ENCODE measurements at places on chromosomes 16 and 17.

DNA sequence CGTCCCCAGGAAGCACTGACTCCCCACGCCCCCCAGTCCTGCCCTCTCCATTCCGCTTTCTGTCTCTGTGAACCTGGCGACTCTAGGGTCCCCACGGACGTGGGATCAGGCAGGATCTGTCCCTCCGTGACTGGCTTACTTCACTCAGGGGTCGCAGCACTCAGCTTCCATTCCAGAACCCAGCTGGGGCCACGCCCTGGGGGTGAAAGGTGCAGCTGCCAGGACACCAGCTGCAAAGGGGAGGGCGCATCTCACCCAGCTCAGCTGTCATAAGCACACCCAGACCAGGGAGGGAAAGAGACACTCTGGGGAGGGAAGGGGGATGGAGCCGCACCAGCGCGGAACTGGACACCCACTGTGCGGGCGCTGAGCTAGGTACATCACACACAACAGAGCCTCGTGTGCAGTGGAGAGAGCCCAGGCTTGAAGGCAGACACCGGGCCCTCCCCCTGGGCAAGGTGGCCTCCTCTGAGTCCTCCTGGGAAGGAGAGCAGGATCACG lies 18.5 kb upstream of the HEXD start:
- peak; percentile 20 for DNase-seq

DNA sequence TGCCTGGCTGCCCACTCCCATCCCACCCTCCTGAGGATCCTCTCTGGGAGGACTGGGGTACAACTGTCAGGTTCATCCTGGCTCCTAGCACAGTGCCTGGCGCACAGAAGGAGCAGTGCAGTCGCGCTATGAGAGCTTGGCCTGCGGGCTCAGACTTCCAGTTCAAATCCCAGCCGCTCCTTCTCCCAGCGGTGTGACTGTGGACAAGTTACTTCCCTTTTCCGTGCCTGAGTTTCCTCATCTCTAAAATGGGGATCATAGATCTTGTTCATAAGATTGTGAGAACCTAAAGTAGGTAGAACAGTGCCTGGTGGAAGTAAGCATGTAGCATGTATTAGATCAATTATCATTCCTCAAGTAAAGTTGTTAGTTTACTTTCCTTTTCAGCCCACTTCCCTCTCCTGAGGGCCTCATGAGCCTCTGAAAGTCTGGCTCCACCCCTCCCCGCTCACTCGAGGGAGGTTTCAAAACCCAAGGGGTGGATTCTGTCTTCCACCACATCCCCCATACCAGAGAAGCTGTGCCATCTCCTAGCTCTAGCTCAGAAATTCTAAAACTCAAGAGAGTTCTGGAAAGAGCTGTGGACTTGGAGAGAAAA lies 19.9 kb upstream of the COL1A1 start:
- DNase-seq: peak; percentile 63

GRCh38 chr16:4077174-4077649 lies 39.0 kb downstream of the ADCY9 start:
- DNase-seq: no peak

- no peak for DNase-seq
These were observed 21.4 kb upstream of the NKD1 start for GRCh38 chr16:50526796-50527195.

DNA sequence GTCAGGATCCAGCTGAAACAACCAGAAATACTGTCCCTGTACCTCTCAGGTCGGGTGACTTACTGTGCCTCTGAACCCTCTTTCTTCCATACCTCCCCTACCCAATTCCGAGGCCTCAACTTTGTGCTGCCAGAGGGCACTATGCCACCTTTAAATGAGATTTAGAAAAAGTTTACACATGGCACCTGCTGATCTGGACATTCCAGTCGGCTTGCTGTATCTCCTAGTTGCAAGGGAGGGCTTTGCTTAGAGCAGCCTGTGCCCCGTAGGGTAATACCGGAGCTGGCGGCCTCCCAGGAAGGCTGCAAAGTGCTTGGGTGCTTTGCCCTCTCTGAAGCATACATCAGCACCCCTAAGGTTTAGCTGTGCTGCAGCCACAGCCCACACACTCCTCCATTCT lies 306.0 kb upstream of the RBFOX1 start:
- no peak for DNase-seq

GRCh38 chr16:64489449-64489848 lies 632.4 kb downstream of the CDH11 start:
- no peak for DNase-seq

DNA sequence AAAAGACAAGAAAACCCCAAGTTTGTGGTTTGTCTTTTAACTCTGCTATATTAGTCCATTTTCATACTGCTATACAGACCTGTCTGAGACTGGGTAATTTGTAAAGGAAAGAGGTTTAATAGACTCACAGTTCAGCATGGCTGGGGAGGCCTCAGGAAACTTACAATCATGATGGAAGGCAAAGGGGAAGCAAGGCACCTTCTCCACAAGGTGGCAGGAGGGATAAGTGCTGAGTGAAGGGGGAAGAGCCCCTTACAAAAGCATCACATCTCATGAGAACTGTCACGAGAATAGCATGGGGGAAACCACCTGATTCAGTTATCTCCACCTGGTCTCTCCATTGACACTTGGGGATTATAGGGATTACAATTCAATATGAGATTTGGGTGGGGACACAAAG lies 13.5 kb upstream of the ADAM11 start:
- no peak for DNase-seq

DNA sequence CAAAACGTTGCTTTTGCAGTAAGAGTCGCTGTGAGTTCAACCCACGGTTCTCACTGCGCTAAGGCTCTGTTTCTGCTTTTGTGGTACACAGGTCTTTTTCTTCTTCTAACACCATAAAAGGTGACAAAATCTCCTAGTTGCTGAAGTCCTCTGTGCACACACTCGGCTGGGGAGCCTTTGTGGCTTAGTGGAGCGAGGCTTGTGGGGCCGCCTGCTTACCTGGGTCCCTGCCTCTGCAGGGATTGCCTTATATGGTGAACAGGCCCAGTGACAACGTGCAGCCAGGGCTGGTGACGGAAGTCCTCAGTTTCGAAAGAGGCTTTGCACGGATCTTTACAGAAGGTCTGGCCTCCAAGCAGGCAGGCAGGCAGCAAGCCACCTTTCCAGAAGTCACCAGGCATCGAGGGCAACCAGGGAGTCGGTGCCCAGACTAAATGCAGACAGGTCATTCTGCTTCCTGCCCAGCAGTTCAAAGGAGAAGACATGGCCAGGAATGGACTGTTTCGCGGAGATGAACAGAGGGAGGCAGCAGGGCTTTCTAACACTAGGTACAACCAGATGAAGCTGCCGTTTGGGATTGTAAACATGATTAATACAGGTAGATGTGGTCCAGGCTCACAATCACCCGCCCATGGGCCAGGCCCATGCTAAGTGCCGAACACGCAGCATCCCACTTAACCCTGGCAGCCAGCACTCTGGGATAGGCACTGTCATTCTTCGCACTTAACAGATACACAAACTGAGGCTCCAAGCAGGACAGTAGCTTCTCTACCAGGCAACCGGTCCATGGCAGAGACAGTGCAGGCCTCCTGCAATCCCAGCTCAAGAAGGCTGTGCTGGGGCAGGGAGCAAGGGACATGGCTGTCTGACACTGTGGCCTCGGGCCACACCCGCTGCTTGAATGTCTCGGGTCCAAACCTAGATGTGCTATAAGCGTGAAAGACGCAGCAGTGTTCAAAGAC lies 10.7 kb upstream of the MEAK7 start:
- no peak for DNase-seq

DNA sequence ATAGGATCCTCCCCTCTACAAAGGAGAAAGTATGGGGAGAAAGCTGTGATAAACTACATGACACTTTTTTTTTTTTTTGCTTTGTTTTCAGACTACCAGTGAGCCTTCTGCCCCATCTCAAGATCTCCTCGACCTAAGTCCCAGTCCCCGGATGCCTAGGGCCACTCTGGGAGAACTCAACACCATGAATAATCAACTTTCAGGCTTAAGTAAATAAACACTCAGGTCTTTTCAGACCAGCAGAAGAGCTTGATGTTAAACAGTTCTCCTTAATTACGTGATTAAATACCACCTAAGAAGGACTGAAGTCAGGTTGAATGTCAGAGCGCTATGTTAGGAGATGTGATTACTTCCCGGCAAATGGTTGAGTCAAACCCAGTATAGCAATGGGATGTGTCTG lies 31.4 kb downstream of the COX11 start:
- DNase-seq: no peak

DNA sequence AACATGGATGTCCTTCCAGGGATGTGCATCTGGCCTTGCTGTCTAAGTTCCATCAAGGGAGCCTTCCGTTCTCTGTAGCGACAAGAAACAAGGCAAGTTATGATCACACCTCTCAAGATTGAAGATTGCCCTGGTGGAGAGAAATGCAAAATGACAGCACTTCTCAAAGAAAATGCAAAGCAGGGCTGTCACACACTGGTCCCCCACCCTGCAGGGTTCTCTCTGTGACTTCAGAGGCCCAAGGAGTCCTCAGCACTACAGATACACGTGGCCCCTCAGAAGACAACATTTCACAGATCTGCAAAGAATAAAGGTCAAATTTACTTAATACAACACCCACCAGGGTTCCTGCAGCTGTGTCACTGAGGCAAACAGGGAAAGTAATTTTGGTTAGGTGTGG lies 60.7 kb upstream of the TEX2 start:
- no peak for DNase-seq

- DNase-seq: no peak
These were observed 18.6 kb downstream of the CREBBP start for GRCh38 chr16:3861808-3862451.

DNA sequence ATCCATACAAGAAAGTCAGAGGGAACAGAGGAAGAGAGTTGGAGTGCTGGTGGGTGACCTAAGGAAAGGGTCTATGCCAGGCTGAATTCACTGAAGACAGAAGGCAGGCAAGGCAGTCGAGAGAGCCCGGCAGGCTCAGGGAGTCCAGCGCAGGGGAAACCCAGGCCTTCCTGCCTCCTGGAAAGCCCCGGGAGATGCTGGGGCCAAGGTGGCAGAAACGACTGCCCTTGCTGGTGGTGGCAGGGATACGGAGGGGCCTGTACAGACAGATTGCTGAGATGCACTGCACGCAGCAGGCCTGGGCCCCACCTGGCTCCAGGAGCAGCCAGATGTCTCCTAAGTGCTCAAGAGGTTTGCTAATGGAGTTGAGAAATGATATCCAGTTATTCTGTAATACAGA lies 59.8 kb downstream of the GTF3C1 start:
- DNase-seq: no peak

- DNase-seq: no peak
These were observed 17.1 kb upstream of the C17orf113 start for GRCh38 chr17:42067371-42068091.

GRCh38 chr17:59600169-59600568 lies 19.5 kb upstream of the CLTC start:
- no peak for DNase-seq

GRCh38 chr16:88471115-88471514 lies 18.0 kb downstream of the ZFPM1 start:
- no peak for DNase-seq

DNA sequence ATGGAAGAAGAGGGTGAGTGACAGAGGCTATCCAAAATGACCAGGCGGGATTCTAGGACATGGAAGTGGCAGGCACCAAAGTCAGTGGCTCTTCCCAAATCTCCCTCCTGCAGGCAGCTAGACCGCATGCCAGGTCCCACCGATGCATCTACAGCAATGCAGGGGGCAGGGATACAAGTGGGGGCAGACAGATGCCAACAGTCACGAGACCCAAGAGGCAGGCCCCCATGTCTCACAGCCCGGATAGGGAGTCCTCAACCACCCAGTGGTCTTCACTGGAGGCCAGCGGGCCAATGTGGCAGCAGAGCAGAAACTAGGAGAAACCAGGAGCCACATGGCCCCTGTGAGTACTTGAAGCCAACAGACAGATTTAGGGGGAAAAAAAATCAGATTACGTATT lies 20.0 kb downstream of the NPLOC4 start:
- DNase-seq: no peak

GRCh38 chr16:51391798-51392511 lies 240.9 kb upstream of the SALL1 start:
- DNase-seq: peak; percentile 8

GRCh38 chr16:8683640-8684039 lies 9.2 kb downstream of the ABAT start:
- DNase-seq: no peak

GRCh38 chr17:72520665-72521303 lies 400.0 kb downstream of the SOX9 start:
- no peak for DNase-seq

DNA sequence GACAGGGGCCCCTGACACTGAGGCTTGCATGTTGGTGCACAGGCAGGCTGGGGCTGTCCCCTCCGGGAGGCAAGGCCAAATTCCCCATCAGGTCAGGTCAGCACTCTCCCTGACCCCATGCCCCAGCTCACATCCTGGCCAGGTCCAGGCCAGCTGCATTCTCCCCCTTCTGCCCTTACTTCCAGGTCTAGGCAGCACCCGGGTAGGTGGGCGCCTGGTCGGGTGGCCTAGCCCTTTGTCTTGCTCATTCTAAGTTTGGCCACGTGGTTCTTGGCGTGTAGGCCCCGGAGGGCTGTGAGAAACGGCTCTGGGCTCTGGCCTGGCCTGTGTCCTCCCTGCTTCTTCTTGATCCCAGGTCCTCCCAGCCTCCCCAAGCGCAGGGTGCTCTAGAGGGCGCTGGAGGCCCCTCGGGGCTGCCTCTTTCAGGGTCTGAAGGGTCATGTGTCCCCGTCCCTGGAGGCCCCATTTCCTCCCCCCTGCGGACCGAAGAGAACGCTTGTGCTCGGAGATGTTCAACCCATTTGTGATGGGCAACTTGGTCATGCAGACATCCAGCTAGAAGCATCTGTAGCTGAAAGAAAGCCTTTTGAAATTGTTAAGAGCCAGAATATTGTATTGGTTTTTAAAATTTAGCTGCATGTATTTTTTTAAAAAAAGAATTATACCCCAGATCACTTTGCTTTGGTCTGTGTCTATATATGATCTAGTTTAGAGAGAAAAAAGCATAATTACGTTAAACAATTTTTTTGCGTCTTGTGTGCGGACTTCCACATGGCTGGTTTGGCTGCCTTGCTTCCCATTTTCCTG lies 6.7 kb downstream of the BAHCC1 start:
- DNase-seq: peak; percentile 59

GRCh38 chr17:6213859-6214258 lies 143.7 kb downstream of the WSCD1 start:
- DNase-seq: no peak

DNA sequence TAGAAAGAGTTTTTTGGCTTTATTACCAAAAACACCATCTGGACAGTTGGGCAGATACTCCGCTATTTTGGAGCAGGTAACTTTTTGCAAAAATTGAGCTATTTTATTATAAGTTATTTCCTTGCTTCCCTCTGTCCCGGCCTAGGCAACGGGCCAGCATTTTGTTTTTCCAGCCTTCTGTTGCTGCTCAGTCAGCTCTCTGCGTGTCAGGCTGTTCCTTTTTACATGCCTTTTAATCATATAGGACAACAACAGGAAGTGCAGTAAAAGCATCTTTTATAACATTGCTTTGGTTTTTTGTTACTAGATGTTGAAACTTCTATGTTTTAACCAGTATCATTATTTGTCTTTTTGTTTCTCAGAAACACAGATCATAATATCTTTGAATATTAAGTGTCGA lies 30.4 kb downstream of the PPM1D start:
- peak; percentile 17 for DNase-seq

GRCh38 chr16:10637337-10638037 lies 57.1 kb upstream of the EMP2 start:
- DNase-seq: no peak

Measured in fibroblast of gingiva (primary cell).